GM23338 (cell line): ENCODE measurements at places on chromosomes 6 and 20. TPM values are rescaled to one million over a fixed set of nuclear protein-coding genes. Genes with fewer than 3 reads are reported as not detected.

NOTCH4 gene
- total RNA-seq, result 2.8 and 3.5 TPM in 2 replicates

CYB5R4 gene
- total RNA-seq, result 17.2 and 19.2 TPM in 2 replicates

AVP gene
- not detected in 2 replicates for total RNA-seq

- no peak for DNase-seq
- no peak overlapping the region for H3K27ac ChIP-seq
- no peaks in the 10 kb centered on the region; the same call in 1 of the 2 replicates for H3K4me1 ChIP-seq
- H3K36me3 ChIP-seq, result no peaks in the 10 kb centered on the region
Observed at GRCh38 chr20:60049601-60050000, 91.4 kb downstream of the CDH26 start.

- no peaks in the 10 kb centered on the region for H3K4me1 ChIP-seq
- H3K36me3 ChIP-seq, result no peaks in the 10 kb centered on the region
- peak; percentile 24 for DNase-seq
- H3K4me3 ChIP-seq, result no peak overlapping the region
- H3K27me3 ChIP-seq, result no peaks in the 10 kb centered on the region
Observed at GRCh38 chr6:72704979-72705378, 83.1 kb downstream of the KCNQ5 start.

- peaks cover 19% of the 10 kb centered on the region; the same call in 1 of the 2 replicates for H3K27me3 ChIP-seq
- DNase-seq, result peak; percentile 40
- no peaks in the 10 kb centered on the region for H3K36me3 ChIP-seq
- peaks cover 16% of the 10 kb centered on the region for H3K4me1 ChIP-seq
- H3K27ac ChIP-seq, result no peak overlapping the region
Observed at GRCh38 chr6:27209659-27210269, 37.7 kb upstream of the PRSS16 start.
